Heart left ventricle (tissue), 16 donors: ENCODE measurements at places on chromosomes 1 and 21. TPM values are rescaled to one million over a fixed set of nuclear protein-coding genes. Genes with fewer than 3 reads are reported as not detected.

DNA sequence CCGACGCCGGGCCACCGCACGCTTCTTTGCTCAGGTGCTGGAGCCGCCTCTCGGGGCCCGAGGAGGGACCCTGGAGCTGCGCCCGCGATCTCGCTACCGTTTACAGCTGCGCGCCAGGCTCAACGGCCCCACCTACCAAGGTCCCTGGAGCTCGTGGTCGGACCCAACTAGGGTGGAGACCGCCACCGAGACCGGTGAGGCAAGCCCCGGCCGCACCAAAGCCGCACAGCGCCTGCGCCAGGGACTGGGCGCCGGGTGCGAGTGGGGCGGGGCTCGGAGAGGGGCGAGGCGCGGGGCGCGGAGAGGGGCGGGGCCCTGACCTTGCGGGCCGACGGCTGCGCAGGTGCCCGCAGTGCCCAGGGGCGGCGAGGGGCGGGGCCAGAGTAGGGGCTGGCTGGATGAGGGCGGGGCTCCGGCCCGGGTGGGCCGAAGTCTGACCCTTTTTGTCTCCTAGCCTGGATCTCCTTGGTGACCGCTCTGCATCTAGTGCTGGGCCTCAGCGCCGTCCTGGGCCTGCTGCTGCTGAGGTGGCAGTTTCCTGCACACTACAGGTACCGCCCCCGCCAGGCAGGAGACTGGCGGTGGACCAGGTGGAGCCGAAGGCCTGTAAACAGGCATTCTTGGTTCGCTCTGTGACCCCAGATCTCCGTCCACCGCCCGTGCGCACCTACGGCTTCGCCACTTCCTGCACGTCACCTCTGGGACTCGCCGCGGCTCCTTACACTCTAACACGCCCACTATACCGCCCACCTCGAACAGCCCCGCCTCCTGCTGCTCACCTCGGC lies 9.8 kb upstream of the CDC20 start:
- no peaks in the 10 kb centered on the region for H3K27me3 ChIP-seq
- H3K27ac ChIP-seq: peak overlapping the region; percentile 98
- peaks cover 28% of the 10 kb centered on the region for H3K4me1 ChIP-seq
- peak; percentile 86 for DNase-seq

DNA sequence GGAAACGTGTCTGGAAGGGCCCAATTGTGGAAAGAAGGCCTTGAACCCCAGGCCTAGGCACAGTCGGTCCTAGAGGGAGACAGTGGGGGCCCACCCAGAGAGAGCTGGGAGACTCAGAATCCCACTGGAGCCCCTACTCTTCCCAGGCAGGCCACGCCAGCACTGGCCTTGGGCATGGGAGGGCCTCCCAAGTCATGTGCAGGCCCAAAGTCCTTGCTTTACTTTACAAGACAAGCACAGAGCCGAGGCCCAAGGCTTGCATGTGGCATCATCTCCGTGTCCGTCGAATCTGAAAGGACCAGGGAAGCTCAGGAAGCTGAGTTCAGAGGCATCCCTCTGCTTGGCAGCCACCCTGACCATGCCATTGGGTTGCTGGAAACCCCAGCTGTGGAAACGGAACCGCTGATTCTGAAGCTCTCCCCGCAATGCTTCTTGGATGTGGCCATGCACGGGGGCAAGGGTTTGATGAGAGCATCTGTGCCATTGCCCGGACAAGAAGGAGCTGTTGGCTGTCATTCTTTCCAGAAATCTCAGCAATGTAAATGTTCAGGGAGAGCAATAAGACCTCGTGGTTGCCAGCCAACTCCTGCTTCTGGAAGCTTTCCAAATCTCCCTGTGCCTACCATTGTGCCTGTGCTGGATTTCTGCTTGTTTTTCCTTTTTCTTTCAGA lies 32.8 kb downstream of the ABCG1 start:
- H3K4me1 ChIP-seq: peaks cover 5% of the 10 kb centered on the region
- H3K4me3 ChIP-seq: no peak overlapping the region
- DNase-seq: peak; percentile 35

DNA sequence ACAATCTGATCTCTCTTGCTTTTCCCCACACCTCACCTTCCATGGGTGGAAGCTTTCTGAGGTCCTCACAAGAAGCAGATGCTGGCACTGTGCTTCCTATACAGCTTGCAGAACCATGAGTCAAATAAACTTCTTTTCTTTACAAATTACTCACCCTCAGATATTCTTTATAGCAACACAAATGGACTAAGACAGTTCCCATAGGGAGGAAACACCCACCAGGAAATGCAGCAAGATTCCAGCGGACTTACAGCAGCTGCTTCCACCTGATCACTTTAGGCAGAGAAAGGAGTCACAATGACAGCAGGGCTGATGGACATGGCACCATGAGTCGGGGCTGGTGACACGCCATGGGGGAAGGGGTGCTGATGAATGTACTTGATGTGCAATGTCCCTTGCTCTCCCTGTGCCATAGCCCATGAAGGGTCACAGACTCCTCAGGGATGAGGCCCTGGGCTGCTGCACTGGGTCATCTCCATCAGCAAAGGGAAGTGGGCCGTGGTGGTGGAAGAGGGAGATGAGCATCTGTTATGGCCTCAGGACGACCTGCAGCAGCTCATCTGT lies 53.9 kb downstream of the PRSS38 start:
- no peak for DNase-seq
- H3K27ac ChIP-seq: no peak overlapping the region
- no peaks in the 10 kb centered on the region for H3K36me3 ChIP-seq

DNA sequence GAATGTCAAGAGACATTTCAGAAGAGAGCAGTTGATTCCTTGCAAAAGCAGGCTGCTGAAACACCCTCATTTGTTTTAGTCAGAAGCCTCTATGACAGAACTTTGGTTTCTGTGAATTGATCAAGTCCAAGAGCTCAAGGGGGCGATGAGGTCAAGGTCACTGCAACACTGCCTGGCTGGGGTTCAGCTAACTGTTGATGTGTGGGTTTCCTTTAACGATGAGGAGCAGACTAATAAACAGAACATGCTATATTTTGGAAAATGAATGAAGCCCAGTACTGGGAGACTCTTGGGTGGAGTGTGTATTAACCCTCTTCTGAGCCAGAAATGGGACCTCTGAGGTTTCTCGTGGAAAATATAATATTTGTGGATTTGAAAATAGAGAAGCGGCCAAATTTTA lies 109.3 kb downstream of the ZC3H11B start:
- H3K36me3 ChIP-seq: no peaks in the 10 kb centered on the region
- no peak overlapping the region for H3K4me3 ChIP-seq
- no peak overlapping the region for H3K27ac ChIP-seq
- H3K4me1 ChIP-seq: peaks cover 4% of the 10 kb centered on the region
- DNase-seq: no peak
- H3K27me3 ChIP-seq: no peaks in the 10 kb centered on the region

DNA sequence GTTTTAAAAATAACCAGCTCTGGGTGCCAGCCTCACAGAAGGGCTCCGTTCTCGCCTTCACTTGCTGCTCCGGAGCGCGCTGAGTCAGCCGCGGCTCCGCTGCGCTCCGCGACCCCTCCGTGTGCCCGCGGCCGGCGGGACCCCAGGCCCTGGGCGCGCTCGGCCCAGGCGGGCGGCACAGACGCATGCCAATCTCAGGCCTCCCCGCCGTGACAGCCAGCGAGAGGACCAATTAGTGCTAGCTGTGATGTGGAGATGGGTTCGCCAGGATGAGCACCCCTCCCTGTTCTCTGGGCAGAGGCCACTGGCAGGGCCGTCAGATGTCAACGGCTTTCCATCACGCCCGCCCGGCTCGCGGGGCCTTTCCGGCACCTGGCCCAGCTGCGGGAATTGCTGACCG lies 293.8 kb downstream of the SPATA17 start:
- peak overlapping the region; percentile 26 for H3K4me3 ChIP-seq
- peaks cover 11% of the 10 kb centered on the region for H3K27me3 ChIP-seq
- no peaks in the 10 kb centered on the region for H3K4me1 ChIP-seq
- no peaks in the 10 kb centered on the region for H3K36me3 ChIP-seq

DNA sequence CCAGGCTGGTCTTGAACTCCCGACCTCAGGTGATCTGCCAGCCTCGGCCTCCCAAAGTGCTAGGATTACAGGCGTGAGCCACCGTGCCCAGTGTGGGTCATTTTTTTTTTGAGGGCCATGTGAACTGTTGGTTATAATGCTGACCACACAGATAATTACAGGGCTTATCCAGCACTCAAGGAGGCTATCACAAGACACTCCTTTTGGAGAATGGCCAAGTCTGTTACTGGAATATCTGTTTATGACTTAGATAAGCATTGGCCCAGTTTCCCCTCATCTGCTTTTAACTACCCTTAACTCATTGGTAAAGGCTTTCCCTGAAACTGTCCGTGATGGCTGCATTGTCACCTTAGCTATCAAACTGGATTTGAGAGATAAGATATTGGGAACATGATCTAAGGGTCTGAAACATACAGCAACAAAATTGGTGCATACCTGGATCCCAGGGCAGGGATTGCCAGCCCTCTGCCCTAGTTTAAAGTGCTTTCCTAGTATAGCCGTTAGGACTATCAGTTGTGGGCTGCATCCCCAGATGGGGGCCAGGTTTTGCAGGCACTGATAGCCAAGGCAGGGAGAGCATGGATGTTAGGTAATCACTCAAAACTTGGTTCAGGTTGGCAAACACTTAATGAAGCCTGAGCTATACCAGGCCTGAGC lies 15.6 kb downstream of the SZT2 start:
- DNase-seq: no peak
- no peak overlapping the region for H3K4me3 ChIP-seq
- peaks cover 74% of the 10 kb centered on the region for H3K36me3 ChIP-seq
- H3K4me1 ChIP-seq: no peaks in the 10 kb centered on the region

- no peaks in the 10 kb centered on the region for H3K27me3 ChIP-seq
- no peaks in the 10 kb centered on the region for H3K36me3 ChIP-seq
- H3K4me3 ChIP-seq: peak within 1 kb of the TSS; percentile 64
- peak within 1 kb of the TSS; percentile 52 for H3K27ac ChIP-seq
- no peaks in the 10 kb centered on the region for H3K4me1 ChIP-seq
Measured at GRCh38 chr1:166975361-166976129, at the start of gene ILDR2. Gene ILDR2 (minus strand): TSS chr1:166975540. CDS start chr1:166975268, 272 bp downstream.

- H3K27ac ChIP-seq: no peak overlapping the region
- no peaks in the 10 kb centered on the region for H3K36me3 ChIP-seq
- no peak for DNase-seq
- no peaks in the 10 kb centered on the region for H3K27me3 ChIP-seq
- H3K4me3 ChIP-seq: no peak overlapping the region
Measured at GRCh38 chr1:200929530-200930278, 35.0 kb downstream of the INAVA start.

DNA sequence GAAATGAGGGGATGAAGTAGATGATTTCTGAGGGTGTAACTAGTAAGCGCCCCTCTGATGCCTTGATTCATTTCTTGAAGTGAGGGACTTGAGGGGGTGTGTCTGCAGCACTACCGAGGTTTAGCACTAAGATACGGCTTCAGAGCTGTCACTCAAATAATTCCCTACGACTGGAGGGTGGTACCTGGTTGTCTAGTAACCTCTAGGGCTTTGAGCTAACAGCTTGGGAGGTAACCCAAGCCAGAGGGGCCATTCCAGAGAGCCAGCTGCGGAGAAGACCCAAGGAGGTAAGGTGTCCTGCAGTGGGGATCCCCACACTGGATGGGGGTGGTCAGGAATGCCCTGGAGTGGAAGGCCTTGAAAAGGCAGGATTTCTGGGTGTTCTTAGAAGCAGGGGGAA lies at the start of gene TTC24:
TSS of gene TTC24 (plus strand) at position 252 of the 400 bp plus-strand sequence. CDS start 1,642 bp downstream, outside the sequence.
- no peaks in the 10 kb centered on the region for H3K36me3 ChIP-seq
- H3K4me1 ChIP-seq: peaks cover 4% of the 10 kb centered on the region
- no peaks in the 10 kb centered on the region for H3K27me3 ChIP-seq
- no peak within 1 kb of the TSS for H3K27ac ChIP-seq

DNA sequence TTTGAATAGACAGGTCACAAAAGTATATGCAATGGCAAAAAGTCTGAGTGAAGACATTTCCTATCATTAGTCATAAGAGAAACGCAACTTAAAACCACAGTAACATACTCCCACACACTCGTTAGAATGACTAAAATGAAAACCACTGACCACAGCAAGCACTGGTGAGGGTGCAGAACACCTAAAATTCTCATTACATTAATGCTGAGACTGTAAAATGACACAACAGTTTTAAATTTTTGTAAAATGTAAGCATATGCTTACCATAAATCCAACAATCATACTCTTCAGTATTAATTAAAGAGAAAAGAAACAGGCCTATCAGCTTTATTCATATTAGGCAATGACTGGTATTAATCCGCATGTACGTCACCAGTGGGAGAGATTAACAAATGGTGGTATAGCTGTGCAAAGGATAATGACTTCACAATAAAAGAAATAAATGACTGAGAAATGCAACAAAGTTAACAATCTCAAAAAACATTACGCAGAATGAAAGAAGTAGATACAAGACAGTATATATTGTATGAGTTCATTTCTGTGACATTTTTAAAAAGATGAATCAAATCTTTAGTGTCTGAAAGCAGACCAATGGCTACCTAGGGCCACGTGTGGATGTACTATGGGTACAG lies 253.5 kb downstream of the AKT3 start:
- H3K27ac ChIP-seq: no peak overlapping the region
- no peaks in the 10 kb centered on the region for H3K36me3 ChIP-seq
- no peak overlapping the region for H3K4me3 ChIP-seq
- DNase-seq: no peak

DNA sequence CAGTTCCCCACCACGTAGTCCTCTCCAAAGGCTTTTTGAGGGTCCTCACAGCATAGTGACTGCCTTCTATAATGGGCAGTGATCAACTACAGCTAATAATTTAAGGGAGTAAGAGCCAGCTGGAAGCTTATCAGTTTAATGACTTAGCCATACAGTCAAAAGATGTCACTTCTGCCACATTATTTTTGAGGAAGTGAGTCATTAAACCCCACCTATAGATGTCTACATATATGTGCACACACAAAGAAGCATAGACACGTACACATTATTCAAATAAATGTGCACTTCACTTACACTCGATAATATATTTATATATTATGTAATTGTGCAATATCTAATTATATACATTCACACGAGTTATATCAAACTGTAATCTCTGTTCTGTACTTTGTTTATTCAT lies 1704.7 kb downstream of the KCNT2 start:
- no peaks in the 10 kb centered on the region for H3K36me3 ChIP-seq
- no peaks in the 10 kb centered on the region for H3K4me1 ChIP-seq
- no peaks in the 10 kb centered on the region for H3K27me3 ChIP-seq
- H3K4me3 ChIP-seq: no peak overlapping the region
- DNase-seq: no peak
- H3K27ac ChIP-seq: no peak overlapping the region

GRCh38 chr1:51553911-51554310 lies 34.8 kb upstream of the EPS15 start:
- H3K36me3 ChIP-seq: no peaks in the 10 kb centered on the region
- no peaks in the 10 kb centered on the region for H3K4me1 ChIP-seq
- H3K27me3 ChIP-seq: no peaks in the 10 kb centered on the region

OR2L2 gene
- not detected for total RNA-seq

CLEC20A gene
- total RNA-seq: not detected

TRIM17 gene
- total RNA-seq: not detected

UBIAD1 gene
- 11.5 TPM for total RNA-seq

SYTL1 gene
- total RNA-seq: 0.65 TPM
